HCT116 (cell line): ENCODE measurements at places on chromosomes 3 and 15. TPM values are rescaled to one million over a fixed set of nuclear protein-coding genes. Genes with fewer than 3 reads are reported as not detected.

Gene MAP6D1
- total RNA-seq: 5.3 TPM

Gene CPLX3
- not detected for total RNA-seq

Gene GPR27
- not detected for total RNA-seq

Gene ELL3
- total RNA-seq: 16.2 TPM
